ENCODE measurements at places on chromosomes 2 and 18.

DNA sequence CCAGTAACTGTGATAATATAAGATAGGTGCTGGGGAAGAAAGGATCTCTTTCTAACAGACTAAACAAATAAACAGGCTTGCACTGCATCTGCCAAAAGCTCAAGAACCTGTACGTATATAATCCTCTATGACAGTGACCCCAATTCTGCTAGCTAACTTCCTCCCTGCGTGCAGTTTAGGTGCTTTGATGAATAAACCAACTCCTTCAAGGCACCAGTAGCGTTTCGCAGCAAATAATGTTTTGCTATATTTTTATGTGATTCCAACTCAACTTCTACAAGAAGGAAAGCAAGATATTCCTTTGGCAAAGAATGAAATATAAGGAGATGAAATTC, 135.5 kb upstream of the CHAC2 start:
- H3K27me3 ChIP-seq: no peaks in the 10 kb centered on the region
- H3K36me3 ChIP-seq: no peaks in the 10 kb centered on the region
- no peak overlapping the region for H3K4me3 ChIP-seq
- H3K27ac ChIP-seq: no peak overlapping the region
- H3K4me1 ChIP-seq: peaks cover 4% of the 10 kb centered on the region

DNA sequence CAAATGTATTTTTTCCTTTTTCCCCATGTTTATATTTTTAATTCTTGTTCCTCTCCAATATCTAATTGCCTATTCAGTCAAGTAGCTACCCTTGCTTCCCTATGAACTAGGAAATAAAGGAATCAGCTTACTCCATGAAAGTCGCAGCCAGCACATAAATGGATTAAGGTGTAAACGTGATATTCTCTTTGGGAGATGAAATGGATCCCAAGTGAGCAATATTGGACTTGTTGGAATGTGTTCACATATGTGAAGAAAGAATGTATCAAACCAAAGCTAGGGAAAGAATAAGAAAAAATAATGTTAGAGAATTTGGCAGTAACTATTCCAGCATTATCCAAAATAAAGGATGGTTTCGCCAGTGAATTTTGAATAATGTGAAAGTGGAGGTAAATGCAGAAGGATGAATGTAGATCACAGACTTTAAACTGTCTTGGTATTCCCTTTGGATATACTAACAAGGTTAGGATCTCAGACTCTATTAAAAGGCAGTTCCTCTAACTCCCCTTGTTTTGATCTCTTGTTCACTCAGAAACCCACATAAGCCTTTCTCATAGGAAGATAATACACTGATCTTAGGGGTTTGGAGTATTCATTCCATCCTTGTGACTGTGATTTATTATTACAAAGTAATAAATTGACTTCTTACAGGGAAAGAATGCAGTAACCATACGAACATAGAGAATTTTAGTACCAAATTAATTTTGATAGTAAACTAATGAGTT, 208.1 kb downstream of the BABAM2 start:
- H3K27me3 ChIP-seq: peaks cover 1% of the 10 kb centered on the region
- H3K4me1 ChIP-seq: peaks cover 7% of the 10 kb centered on the region
- no peak for DNase-seq
- H3K27ac ChIP-seq: no peak overlapping the region

- no peak overlapping the region for H3K27ac ChIP-seq
- no peak for DNase-seq
- no peak overlapping the region for H3K4me3 ChIP-seq
- peaks cover 2% of the 10 kb centered on the region for H3K27me3 ChIP-seq
- peaks cover 8% of the 10 kb centered on the region for H3K4me1 ChIP-seq
These were observed 122.1 kb downstream of the EML6 start for GRCh38 chr2:54845514-54845913.

DNA sequence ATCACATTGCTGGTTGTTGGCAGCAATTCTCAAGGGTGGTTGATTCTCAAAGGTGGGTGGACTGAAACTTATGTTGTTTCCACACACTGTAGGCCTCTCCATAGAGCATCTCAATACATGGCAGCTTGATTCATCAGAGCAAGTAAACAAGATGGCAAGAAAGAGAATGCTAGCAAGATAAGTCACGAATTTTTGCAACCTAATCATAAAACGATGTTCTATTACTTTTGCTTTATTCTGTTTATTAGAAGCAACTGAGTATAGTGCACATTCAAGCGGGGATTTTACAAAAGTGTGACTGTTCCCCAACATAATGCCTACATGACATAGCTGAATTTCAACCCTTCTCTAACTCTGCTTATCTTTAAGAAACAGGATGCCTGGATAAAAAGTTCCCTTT, 136.2 kb downstream of the CCDC178 start:
- H3K27ac ChIP-seq: no peak overlapping the region
- H3K36me3 ChIP-seq: peaks cover 6% of the 10 kb centered on the region

DNA sequence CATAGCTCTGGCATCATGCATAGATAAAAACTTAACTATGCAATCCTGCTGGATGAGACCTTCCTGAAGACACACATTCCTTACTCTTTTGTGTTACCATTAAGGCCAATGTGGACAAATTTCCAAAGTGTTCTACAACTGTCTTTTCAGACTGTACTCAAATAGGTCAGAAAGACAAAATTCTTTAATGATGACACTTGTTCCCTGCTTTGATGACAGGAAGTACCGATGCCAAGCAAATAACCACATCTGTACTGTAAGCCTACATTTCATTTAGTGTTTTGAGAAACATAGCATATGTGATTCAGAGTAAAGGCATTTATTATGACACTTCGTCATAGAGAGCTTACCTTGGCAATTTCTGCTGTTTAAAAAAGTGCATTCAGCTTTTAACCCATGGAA, 55.0 kb downstream of the PMAIP1 start:
- no peaks in the 10 kb centered on the region for H3K4me1 ChIP-seq
- no peaks in the 10 kb centered on the region for H3K36me3 ChIP-seq
- no peak overlapping the region for H3K4me3 ChIP-seq
- no peak for DNase-seq
- no peaks in the 10 kb centered on the region for H3K27me3 ChIP-seq

DNA sequence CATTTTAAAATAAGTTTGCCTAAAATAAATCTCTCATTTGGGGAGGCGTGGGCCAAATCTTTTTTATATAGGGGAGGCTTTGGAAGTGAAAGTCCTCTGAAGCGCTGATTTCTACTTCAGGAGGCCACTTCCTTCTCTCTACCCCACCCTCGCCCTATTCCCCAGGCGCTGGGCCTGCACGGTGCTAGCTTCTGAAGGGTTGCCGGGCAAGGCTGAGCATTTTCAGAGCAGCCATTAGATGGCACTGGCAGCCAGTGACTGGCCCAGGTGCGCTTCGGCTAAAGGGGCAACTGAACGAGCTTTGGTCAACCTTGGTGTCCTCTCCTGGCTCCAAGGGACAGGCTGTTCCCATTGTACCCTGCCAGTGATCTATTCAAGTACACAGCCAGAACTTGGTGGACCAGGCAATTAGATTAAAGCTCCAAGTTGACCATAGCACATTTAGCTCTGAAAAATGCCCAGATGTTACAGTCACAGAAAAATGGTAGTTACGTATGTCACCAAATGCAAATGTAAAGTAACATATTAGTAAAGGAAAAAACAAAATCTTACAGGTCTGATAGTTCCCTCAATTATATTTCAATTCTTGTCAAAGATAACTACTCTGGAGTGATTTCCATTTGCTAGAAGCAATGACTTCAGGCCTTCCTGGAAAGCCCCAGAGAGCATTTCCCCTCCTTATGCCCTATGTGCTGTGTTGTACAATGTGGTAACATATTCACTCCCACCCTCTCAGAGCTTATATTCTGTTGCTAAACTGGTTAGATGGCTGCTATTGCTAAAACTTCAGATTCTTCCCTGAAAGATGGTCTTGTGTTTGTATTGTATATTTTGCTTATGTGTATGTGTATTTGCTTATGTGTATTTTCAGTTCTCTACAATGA, 2.1 kb downstream of the POMC start:
- H3K27me3 ChIP-seq: peaks cover 20% of the 10 kb centered on the region
- H3K4me3 ChIP-seq: no peak overlapping the region
- peaks cover 6% of the 10 kb centered on the region for H3K4me1 ChIP-seq
